ENCODE measurements at places on chromosomes 1 and 21.
A peak's percentile ranks its signal among the peaks of the same experiment; 100 is the strongest.

DNA sequence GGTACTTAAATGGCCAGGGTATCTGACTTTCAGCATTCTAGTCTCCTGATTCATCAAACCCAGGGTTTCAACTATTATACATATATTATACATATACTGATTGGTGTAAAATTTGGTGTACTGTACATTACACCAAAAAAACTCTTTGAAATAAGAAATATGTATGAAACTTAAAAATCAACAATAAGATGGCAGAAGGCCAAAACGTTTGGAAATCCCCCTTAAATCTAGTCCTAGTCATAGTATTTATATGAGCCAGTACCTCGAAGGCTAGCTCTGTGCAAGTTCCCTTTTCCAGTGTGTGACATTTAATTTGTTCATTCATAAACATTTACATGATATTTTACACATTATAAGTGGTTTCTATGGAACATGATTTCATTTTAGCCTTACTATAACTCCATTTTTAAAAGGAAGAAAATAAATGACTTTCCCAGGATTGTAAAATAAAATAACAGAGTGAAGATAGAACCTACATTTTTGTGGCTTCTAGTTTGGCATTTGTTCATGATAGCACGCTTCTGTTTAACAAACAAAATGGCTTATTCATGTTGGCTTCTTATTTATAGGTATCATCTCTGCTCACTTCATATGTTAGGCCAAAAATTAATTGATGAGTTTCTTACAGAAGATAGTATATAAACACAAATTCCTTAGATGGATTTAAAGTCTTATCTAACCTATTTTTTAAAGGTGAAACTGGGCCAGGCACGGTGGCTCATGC lies 18.8 kb upstream of the ZNF281 start:
- no peak for DNase-seq

GRCh38 chr1:85109475-85109874 lies 61.2 kb upstream of the MCOLN3 start:
- DNase-seq: peak; percentile 41

- DNase-seq: no peak
These were observed 14.2 kb downstream of the MT1HL1 start for GRCh38 chr1:236990052-236990445.

GRCh38 chr1:93757256-93758036 lies 75.8 kb upstream of the BCAR3 start:
- no peak for DNase-seq

DNA sequence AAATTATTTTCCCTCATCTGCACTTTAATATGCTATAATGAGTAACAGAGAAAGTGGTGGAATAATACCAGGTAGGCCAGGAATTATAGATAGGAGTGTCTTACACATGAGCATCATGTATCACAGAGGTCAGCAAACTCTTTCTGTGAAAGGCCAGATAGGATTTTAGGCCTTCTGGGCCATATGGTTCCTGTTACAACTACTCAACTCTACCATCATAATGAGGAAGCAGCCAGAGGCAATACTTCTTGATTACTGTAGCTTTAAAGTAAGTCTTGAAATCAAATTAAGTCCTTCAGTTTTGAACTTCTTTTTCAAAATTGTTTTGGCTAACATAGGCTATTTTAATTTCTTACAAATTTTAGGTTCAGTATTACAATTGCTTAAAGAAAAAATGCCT lies 32.1 kb upstream of the IGSF3 start:
- no peak for DNase-seq

DNA sequence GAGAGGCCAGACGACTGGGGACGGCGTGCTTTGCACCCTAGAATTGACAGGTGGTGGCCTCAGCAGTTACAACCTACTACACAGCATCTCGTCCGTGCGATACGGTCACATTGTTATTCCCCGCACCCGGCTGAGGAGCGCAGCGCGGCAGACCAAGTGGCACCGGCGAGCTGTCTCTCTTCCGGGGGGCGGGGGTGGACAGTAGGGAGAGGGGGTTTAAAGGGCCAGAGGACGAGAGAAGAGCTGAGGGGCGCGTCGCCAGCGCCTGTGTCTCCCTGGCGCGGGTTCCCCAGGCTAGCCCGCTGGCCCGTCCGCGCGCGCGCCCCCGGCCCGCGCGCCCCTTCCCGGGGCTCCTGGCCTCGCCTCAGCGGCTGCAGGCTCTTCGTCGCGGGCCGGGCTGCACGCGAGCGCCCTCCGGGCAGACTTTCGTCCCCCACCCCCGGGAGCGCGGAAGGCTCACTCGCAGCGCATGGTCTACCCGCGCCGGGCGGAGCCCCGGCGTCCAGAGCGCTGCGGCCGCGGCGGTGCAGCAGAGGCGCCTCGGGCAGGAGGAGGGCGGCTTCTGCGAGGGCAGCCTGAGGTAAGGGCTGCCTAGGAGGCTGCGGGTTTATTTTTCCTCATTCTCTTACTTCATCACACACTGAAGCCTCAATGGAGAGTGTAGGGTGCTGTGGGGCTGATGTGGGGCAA lies at the start of gene PDE4B:
Gene PDE4B, plus strand, starts transcription at position 227 of the 690 bp plus-strand sequence.
- DNase-seq: no peak

DNA sequence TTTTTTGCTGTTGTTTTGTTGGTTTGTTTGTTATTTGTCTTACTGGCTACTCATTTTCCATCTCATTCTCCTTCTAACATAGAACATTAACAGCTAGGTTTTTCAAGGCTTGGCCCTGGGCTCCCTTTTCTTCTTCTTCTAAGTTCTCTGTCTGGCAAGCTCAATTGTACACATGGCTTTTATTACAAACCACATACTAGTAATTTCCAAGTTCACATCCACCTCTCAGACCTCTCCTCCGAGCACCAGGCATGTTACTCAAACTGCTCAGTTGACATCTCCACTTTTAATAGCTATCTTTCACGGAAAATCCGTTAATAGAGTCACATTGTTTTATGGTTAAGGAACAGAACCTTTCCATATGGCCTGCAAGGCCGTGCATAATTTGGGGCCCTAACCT lies 736.9 kb upstream of the ADAMTS5 start:
- no peak for DNase-seq

- no peak for DNase-seq
These were observed 23.1 kb downstream of the TP73 start for GRCh38 chr1:3675436-3675835.

- no peak for DNase-seq
These were observed 995 bp downstream of the COLGALT2 start for GRCh38 chr1:184036517-184036949.

GRCh38 chr1:64537942-64538341 lies 68.0 kb downstream of the CACHD1 start:
- DNase-seq: no peak

DNA sequence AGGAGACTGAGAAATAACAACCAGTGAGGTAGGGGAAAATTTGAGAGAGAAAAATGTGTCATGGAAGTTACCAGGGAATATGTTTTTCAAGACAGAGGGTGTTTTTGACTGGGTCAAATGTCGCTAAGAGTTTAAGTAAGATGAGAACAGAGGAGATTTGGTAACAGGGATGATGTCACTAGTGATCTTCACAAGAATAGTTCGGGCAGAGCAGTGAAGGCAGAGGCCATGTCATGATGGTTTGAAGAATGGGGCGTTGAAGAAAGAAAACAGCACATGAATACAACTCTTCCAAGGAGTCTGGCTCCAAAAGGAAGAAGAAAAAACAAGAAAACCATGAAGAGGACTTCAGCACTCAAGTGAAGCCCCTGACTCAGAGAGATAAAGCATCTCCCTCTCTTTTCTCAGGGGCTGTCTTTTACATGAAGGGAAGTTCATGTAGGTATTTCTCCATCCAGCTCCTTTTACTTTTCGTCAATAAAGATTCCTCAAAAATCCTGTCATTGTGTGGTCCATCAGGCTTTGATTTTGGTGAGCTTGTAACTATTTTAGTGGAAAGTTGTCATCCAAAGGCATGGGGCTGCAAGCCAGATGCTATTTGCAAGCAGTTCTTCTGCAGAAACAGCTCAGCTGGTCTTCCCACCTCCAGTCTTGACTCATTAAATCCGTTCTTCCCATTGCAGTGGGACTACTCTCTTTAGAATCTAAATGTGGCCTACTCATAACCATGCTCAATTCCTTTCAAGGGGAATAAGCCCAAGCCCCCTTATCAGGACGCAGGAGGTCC lies 397.3 kb downstream of the LMX1A start:
- no peak for DNase-seq

DNA sequence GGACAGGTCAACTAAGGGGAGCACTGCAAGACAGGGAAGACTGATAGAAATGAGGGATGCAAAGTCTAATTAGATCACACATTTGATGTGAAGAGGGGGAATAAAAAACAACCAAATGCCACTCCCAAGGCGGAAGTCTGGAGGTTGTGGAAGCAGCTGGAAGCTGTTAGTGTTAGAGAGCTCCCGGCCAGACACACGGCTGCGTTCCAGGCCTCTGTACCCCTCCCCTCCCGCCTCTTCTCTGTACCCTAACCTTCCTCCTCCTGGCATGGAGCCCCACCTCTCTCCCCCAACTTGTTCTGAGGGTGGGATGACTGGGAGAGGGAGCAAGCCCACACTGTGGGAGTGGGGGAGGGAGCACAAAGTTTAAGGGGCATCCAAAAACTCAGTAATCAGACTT lies 67.0 kb downstream of the PLEKHA6 start:
- DNase-seq: no peak

DNA sequence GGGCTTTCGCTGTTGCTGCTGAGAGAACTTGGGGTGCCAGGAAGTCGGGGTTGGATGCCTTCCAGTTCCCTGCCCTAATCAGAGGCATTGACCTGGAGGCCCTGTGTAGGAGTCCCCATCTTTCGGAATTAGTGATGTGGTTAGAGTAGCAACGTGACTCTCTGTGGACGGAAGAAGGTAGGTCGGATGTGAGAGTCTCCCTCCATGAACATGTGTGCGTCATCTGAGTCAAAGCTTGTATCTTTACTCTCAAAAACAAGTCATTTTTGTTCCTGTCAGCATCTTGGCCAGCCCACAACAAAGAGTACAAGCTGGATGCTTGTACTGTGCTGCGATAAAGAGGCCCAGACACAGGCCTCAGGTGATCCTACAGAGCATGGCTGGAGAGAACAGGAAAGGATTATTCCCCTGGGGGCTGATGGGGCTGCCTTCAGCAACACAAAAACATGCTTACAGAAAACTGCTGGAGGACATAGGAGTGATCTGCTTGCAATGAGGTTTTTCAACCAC lies 31.0 kb upstream of the IL10 start:
- DNase-seq: no peak

DNA sequence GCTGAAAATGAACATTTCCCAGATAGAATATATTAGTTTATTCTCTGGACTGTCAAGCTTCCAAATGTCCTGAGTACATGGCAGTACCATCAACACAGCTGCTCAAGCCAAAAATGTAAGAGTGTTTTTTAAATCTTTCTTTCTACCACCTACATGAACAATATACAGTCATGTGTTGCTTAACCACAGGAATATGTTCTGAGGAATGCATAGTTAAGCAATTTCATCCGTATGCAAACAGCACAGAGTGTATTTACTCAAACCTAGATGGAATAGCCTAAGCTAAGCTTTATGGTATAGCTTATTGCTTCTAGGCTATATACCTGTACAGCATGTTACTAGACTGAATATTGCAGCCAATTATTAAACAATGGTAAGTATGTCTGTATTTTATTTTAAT lies 561.9 kb upstream of the ADGRL4 start:
- DNase-seq: no peak

- DNase-seq: peak; percentile 49
These were observed 43.3 kb upstream of the LPAR3 start for GRCh38 chr1:84936116-84936810.

GRCh38 chr1:68377098-68377497 lies 72.7 kb downstream of the RPE65 start:
- DNase-seq: no peak

GRCh38 chr1:202002507-202002906 lies 7.9 kb upstream of the ELF3 start:
- DNase-seq: no peak

DNA sequence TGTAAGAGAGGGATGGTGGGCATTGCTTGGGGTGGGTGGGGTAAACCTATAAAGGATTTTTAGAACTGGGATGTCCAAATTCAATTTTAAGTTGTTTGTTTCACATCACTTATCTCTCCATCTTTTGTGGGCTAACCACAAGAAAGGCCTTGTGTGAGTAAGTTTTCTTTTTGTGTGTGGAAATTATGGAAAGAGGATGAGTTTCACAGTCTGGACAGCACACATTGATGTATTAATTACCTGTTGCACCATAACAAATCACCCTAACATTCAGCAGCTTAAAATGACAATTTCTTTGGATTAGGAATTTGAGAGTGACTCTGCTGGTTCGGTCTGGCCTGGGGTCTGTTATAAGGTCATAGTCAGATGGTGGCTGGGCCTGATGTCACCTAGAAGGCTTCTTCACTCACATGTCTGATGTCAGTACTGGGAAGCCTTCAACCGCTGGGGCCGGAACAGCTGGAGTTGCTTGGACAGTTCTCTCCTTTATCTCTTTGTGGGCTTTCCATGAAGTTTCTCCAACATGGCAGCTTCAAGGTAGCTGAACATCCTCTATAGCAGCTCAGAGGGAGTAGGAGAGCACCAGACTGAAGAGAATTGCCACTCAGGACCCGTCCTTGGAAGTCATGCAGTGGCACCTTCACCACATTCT lies 2.0 kb upstream of the COL9A2 start:
- DNase-seq: no peak

GRCh38 chr1:3700631-3701030 lies 48.3 kb downstream of the TP73 start:
- no peak for DNase-seq

GRCh38 chr21:39602076-39602689 lies 10.6 kb upstream of the B3GALT5 start:
- DNase-seq: no peak

DNA sequence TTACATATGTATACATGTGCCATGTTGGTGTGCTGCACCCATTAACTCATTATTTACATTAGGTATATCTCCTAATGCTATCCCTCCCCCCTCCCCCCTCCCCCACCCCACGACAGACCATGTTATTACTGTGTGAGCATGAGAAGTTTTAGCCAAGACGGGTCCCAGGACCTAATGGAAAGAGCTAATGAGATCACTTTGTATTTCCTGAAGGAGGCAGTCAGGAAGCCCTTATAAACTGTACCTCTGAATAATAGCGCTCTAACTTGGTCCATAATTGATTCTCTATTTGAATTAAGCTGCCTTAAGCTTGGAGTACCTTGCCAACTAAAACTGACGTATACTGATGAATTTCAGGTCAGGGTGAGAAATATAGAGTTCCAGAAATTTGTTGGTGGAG lies 4.1 kb upstream of the NEGR1 start:
- DNase-seq: peak; percentile 2

GRCh38 chr1:110948038-110948810 lies 15.5 kb downstream of the LRIF1 start:
- DNase-seq: no peak

DNA sequence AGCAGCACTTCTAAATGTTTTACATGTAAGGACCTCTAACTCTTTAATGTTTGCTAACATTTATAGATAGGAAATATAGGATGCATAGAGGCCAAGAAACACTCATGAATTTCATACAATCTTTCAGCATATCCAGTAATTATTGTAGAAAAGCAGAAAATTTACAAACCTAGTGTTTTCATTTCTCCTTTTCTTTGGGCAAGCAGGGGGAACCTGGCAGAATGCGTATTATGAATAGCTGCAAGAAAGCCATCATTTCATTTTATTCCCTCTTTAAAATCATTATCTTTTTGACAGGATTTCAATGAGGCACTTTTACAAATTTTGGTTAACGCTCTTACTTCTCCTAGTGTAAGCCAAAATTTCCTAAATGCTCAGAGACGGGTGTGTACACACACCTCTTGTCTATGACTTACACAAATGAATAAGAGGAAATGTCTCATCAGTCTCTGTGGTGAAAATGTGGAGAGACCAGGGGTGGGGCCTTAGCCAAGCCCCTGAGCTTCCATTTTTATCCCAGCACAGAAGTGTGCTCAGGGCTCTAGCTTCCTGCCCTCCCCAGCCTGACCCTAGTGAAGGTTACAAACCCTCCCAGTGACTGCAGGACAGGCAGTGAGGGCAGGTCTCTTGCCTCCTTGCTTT lies 91.6 kb downstream of the LRRC8C start:
- DNase-seq: no peak

Measured in H4 (cell line).